ENCODE measurements at places on chromosomes 12 and 14. TPM values are rescaled to one million over a fixed set of nuclear protein-coding genes. Genes with fewer than 3 reads are reported as not detected.

The EID3 gene
- 2.2 TPM for polyA plus RNA-seq

- no peak for DNase-seq
Observed at GRCh38 chr12:28961948-28962384, 187.1 kb upstream of the FAR2 start.

The SERPINA12 gene
- polyA plus RNA-seq, result not detected

The HCAR1 gene
- 0.46 TPM for polyA plus RNA-seq

DNA sequence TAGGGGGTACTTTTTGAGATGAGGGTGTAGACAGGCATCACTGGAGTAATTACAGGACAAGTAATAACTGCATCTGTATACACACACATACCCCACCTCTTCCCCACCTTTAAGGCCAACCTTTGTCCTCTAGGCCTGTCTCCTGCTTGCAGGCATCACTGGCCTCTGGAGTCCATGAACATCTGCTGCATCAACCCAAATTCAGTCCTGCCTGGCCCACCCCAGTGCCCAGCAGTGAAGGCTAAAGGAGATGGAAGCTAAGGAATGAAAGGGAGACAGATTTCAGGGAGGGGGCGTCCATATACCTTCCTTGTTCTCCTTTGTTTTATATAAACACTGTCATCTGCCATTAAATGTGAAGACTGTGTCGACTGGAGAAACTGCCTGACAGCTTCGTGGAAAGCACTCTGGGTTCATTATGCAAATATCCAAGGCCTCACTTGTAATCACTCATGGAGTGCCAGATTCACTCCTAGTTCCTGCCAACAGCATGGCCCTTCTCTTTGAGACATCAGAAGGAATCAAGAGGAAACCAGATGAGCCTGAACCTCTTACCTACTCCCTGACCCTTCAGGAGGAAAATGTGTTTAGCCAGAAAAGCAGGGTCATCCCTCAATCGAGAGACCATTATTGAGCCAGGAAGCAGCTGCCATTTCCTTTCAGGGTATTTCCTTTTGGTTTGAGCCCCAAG, 64.4 kb downstream of the SERPINA3 start:
- no peak for DNase-seq

GRCh38 chr12:64083285-64084210, 138.5 kb downstream of the KICS2 start:
- DNase-seq, result peak; percentile 89

DNA sequence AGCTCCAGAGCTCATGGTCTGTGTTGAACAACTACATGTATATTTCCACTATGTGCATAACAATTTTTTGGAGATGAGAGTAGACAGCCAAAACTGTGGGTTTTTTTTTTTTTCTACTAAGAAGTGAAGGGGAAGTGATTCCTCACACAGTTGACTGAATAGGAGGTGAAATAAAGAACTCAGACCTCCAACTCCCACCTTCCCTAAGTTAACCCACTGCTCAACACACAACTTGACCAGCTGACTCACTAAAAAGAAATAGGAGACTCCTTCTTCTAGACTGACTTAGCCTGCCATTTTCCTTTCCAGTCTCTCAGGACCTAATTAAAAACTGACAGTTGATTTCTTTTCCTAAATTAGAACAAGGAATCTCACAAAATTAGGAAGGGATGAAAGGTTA, 1.7 kb downstream of the M6PR start:
- DNase-seq, result no peak

GRCh38 chr12:59004456-59004855, 84.2 kb upstream of the LRIG3 start:
- no peak for DNase-seq

- DNase-seq, result no peak
Observed at GRCh38 chr12:45731190-45731775, 1.8 kb downstream of the ARID2 start.

DNA sequence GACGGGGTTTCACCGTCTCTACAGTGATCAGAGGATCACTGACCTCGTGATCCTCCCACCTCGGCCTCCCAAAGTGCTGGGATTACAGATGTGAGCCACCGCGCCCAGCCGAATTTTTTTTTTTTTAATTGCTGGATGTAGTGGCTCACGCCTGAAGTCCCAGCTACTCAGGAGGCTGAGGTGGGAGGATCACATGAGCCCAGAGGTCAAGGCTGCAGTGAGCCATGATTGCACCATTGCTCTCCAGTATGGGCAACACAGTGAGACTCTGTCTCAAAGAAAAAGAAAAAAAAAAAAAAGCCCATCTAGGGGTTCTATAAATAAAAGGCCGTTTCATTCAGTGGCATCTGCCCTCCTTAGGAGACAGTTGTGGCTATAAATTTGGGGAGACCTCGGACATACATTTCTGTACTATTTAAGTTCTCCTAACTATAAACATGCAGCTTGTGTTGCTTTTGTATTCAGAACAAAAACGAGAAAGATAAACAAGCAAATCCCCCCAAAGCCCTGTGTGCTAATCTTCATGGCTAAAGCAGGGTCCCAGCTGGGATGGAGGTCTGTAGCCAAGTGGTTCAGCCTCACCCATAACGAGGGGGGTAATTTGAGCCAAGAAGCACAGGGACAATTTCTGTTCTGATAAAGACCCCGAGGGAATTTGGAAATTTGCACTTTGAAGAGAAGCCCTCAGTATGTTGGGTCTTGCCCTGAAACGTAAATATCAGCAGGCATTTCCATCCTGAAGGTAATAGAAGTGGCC, 35.0 kb upstream of the BCL7A start:
- DNase-seq, result no peak

GRCh38 chr12:93048656-93049055, 119.6 kb upstream of the EEA1 start:
- DNase-seq, result no peak

DNA sequence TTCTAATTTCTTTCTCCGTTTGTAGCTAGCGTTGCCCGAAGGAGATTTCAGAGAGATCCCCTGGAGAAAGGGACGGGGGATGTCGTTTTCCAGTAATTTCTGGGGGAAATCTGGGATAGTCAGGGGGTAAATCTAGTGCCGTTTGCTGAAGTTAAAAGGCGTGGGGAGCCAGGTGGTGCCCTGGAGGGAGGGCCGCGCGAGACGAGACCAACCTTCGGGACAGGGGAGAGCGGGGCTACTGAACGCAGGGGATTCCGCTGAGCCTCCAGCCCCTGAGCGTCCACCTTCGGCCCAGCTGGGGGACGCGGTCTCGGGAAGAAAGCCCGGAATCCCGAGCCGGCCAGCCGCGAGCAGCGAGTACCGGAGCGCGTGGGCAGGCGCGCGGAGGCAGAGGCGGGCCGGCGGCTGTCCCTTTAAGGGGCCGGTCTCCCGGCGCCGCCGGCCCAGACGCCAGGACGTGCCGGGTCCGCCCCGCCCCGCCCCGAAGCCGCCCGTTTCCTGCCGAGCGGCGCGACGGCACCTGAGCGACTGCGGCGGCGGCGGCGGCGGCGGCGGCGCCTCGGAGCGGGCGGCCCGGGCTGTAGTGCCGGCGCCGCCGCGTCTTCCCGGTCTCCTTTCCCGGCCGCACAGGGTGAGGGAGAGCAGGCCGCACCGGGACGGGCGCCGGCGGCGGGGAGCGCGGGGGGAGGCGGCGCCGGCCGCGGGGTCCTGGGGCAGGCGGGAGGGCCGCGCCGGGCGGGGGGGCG, at the start of gene KTN1:
Gene KTN1, plus strand, starts transcription at position 484 of the 746 bp plus-strand sequence. CDS start 31,842 bp downstream, outside the sequence.
- DNase-seq, result peak; percentile 20

The TAS2R14 gene
- 1.2 TPM for polyA plus RNA-seq

- DNase-seq, result no peak
Observed at GRCh38 chr14:44989497-44990440, 27.8 kb downstream of the TOGARAM1 start.

The HRK gene
- polyA plus RNA-seq, result 0.05 TPM

- no peak for DNase-seq
Observed at GRCh38 chr12:14665354-14666348, 30.7 kb downstream of the GUCY2C start.

- no peak for DNase-seq
Observed at GRCh38 chr12:123270214-123271000, 1.2 kb downstream of the CDK2AP1 start.

DNA sequence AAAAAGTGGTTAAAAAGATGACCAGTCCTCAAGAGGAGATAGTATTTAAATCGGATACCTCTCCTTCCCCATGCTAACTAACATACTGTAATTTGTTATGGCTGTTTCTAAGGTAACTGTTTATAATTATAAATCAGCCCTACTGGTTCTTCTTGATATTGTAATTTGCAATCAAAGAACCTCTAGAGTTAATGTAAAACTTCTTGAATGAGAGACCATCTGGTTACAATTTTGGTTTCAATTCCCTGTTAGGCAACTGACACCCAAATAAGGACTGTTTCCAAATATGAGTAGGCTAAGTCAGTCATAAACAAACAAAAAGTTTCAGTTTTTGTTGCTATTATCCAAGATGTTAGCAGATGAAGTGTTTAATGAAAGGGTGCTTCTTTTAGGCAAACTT, 120.2 kb upstream of the DNM1L start:
- no peak for DNase-seq

The OLR1 gene
- polyA plus RNA-seq, result 0.27 TPM

- DNase-seq, result no peak
Observed at GRCh38 chr14:104722938-104723650, 935 bp upstream of the ADSS1 start.

The SLC38A1 gene
- 15.1 TPM for polyA plus RNA-seq

DNA sequence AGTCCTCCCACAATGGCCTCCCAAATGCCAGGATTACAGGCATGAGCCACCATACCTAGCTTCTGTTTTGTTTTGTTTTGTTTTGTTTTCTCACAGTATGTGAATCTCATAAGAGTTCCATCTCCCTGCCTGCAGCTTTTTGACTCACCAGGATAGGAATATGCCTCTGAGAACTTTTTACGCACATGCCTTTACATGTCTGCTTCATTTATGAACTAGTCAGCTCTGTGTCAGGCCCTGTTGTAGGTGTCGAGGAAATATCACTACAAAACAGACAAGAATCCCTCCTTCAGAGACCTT, 89.0 kb downstream of the BORCS5 start:
- no peak for DNase-seq

- no peak for DNase-seq
Observed at GRCh38 chr12:131316388-131316787, 362.7 kb downstream of the ADGRD1 start.

GRCh38 chr12:80268924-80269749, 169.8 kb downstream of the OTOGL start:
- DNase-seq, result no peak

- DNase-seq, result no peak
Observed at GRCh38 chr12:102763471-102763870, 153.6 kb downstream of the PAH start.

All from urinary bladder (tissue), 4 donors.